Suprapubic skin (tissue), 4 donors: ENCODE measurements at places on chromosomes 13 and 19.

DNA sequence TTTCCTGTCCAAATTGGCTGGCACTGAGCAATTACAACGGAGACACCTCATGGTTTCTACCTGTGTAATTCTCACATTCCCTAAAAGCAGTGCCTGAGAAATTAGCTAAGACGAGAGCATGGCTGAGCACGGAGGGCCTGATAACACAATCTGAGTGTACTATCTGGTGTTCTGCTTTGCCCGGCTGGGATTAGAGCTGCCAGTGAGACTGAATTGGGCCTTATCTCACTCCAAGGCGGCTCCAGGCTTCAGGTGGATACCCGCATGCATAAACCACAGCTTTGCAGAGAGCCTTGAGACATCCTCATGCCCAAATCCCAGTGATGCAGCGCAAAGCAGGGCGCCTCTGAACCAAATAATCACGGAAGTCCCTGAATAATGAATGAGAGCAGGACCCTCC, 172.3 kb downstream of the OXGR1 start:
- no peak for DNase-seq

DNA sequence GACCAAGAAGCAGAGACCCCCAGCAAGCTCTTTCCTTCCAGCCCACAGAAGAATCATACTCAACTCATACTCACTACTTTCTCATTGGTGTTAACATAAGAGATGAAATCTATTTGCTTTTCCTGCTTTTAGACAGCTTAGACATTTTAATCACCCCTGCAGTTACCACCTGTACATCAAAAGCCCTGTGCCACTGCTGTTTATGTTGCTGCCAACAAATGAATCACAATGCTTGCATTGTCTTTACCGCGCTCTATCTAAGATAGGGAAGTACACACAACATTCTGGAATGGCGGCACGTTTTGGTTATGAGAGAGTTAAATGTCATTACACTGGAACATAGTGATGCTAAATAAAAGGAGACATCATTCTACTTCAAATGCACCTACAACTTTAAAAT, 95.1 kb downstream of the ABCC4 start:
- DNase-seq: no peak

DNA sequence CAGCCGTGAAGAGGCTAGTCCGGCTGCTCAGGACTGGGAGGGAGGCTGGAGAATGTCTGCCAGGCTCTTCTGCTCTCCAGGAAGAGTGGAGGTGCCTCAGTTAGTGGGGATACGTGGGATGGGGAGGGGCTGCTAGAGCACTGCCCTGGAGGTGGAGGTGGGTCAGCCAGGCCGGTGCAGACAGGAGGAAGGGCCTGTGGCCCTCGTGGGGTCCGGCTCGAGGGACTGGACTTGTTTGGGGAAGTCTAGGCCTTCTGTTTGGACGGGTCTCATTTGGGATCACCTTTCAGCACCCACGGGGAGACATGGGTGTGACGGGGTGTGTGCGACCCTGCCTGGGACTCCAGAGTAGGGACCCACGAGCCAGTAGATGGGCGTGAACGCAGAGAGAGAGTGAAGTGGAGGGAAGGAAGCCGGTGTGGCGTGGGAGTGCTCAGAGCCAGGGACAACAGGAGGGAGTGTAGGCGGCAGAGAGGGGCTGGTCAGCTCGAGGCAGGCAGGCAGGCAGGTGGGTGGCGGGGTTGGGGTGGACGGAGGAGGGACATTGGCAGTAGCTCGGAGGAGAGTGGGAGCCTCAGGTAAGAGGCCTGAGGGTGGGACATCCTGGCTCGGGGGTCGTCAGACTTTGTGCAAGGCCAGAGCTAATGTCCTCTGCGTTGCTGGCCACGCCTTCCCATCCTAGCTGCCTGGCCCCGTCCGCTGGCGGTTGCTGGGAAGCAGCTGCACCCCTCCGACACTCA, 11.5 kb downstream of the EPN1 start:
- no peak for DNase-seq

DNA sequence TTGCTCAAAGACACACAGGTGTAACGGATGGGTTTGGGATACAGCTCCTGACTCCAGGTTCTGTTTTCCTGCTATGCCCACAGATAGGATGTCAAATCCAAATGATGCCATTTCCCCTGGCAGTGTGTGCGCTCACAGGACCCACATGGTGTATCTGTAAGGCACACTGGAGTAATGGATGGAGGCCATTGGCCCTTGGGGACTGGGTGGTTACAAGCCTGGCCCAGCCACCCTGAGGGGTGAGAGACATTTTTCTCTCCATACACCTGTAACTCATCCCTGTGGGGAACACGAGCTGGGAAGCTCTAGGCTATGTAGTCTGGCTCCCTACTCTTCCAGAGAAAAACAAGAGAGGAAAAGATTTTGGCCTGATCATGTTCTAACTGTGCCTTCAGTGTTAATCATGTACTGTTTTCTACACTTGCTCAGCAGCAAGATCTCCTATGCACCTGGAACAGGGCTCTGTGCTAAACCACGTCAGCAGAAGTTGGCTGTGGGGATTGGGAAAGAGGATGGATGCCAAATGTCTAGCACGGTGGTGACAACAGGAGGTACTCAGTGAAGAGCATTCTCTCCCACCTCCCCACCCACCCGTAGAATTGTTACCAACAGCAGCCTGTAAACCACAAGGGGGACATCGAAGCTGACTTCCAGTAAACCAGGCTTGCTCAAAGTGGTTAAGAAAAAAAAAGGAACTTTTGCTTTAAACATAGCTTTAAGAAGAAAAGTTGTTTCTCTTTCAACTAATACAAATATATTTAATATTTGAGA, 237.0 kb downstream of the LACC1 start:
- no peak for DNase-seq

DNA sequence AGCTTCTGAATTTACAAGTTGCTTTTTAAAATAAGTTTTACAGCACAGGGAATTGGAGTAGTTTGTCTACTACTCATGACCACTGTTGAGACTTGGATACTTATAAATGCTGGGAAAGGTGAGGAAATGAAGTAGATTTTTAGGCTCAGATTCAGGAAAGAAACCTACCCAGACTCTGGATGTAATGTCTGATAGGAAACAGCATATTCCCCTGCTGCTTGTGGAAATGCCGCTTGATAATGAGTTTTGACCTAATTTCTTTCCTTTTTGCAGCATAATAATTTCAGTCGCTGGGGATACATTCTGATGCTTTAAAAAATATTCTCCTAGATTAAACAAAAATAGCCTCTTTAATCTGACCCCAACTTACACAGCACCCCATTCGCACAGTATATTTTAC, 53.6 kb downstream of the SLC10A2 start:
- no peak for DNase-seq

- no peak for DNase-seq
Observed at GRCh38 chr19:33752018-33752800, 44.5 kb upstream of the KCTD15 start.

- DNase-seq: no peak
Observed at GRCh38 chr13:76884186-76884906, 1.9 kb downstream of the KCTD12 start.

- DNase-seq: no peak
Observed at GRCh38 chr13:59247171-59247570, 916.6 kb downstream of the DIAPH3 start.

GRCh38 chr13:71828117-71828516, 38.9 kb downstream of the DACH1 start:
- DNase-seq: no peak
